NT2/D1 (cell line): ENCODE measurements at places on chromosomes 7 and 10.

DNA sequence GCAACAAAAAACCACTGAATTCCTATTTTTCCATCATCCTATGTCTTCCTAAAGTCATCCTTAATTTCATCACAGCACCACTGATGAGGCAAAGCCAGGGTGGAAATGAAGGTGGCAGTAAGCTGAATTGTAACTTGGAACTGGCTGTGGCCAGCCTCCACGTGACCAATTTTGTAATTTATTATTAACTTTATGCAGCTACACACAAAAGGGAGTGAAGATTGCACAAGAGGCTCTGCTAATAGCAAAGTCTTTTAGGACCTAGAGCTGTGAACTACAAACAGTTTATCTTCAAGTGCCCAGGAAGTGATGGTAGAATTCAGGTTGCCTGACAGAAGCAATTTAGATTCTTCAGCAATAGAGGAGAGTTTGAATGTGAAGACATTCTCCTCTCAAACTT is 176.4 kb downstream of the CCDC71L start:
- no peak for DNase-seq

DNA sequence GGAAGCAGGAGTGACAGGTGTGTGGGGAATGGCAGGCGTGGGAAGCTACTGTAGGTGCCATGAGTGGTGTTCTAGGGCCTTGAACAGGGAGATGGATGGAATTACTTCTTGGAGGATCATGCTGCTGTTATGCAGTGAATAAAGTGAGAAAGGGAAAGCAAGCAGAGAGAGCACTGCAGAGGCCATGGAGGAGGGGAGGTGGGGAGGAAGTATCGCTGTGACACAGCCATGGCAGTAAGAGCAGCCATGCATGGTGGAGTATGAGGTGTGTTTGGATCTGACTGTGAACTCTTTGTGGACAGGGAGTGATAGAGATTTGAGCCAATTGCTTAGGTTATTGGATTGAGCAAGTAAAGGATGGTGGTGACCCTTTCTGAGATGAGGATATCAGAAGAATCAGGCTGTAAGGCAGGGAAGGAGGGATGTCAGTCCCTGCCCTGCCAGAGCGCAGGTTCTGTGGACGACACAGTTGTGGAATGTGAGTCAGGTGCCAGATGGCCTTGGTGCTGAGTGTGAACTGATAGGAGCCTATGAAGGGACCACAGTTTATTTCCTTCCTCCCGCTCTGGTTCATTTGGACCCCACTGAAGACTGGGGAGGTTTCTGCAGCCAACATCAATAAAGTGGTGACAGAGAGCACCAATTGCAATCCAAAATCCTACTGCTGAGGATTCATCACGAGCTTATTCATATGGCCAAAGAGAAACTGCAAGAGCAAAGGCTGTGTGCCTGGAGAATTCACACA is 105.5 kb upstream of the TMEM72 start:
- no peak for DNase-seq

DNA sequence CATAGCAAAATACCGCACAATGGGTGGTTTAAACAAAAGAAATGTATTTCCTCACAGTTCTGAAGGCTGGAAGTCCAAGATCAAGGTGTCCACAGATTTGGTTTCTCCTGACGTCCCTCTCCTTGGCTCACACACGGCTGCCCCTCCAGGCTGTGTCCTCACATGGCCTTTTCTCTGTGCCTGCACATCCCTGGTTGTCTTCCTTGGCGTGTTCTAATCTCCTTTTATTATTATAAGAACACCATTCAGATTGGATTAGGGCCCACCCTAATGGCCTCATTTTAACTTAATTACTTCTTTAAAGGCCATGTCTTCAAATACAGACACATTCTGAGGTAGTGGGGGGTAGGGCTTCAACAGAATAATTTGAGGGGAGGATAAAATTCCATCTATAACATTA is 87.9 kb downstream of the FZD1 start:
- no peak for DNase-seq

GRCh38 chr10:69007260-69007659 is 18.7 kb downstream of the KIFBP start:
- no peak for DNase-seq

- DNase-seq = no peak
These were observed 152.9 kb upstream of the CSTF2T start for GRCh38 chr10:51852297-51852696.

- no peak for DNase-seq
These were observed 555.7 kb downstream of the AUTS2 start for GRCh38 chr7:70153933-70154332.

- no peak for DNase-seq
These were observed 123.4 kb downstream of the DYNC2I1 start for GRCh38 chr7:158979635-158980351.

GRCh38 chr7:101880282-101881054 is 63.0 kb downstream of the CUX1 start:
- no peak for DNase-seq

DNA sequence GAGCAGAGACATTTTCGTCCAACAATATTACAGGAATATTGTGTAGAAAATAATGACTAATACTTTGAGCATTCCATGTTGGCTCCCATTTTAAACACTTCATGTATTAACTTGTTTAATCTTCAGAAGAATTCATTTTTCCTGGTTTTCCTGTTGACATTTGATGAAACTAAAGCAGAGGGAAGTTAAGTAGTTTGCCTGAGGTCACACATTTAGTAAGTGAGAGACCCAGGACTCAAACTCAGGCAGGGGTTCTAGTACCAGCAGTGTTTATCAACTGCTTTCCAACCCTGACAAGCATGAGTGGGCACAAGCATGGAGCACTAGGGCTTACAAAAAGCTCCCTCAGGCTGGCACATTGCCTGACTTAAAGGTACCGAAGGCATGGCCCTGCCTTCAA is 719.1 kb downstream of the AUTS2 start:
- DNase-seq = no peak

DNA sequence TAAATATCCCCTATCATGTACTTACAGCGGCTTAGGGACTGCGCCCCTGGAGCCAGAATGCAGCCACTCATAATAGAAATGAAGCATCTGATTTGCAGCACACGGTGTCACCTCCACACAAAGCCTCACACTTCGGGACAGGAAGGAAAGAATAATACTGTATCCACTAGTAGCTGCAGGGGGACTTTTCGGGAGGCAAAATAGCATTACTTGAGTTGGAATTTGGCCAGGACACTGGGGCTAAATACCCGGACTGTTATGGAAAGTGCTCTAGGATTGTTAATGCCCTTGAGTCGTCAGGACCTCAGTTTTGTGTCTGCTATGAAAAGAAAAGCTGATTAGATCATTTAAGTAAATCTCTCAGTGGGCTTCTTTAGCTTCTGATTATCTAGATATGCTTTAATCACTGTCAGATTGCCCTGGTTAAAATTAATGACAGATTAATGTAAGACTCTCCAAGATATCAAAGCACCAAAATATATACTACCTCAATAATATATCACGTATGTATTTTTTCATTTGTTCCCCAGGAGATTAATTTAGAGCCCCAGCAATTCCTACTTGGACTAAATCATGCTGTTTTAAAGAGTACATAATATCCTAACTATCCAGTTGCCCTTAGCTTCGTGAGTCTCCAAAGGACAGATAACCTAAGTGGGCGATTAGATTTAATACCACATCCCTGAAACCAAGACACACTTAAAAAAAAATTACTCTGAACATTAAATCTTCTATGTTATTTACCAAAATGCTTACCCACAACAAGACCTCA is 173.0 kb upstream of the NEBL start:
- peak; percentile 65 for DNase-seq

DNA sequence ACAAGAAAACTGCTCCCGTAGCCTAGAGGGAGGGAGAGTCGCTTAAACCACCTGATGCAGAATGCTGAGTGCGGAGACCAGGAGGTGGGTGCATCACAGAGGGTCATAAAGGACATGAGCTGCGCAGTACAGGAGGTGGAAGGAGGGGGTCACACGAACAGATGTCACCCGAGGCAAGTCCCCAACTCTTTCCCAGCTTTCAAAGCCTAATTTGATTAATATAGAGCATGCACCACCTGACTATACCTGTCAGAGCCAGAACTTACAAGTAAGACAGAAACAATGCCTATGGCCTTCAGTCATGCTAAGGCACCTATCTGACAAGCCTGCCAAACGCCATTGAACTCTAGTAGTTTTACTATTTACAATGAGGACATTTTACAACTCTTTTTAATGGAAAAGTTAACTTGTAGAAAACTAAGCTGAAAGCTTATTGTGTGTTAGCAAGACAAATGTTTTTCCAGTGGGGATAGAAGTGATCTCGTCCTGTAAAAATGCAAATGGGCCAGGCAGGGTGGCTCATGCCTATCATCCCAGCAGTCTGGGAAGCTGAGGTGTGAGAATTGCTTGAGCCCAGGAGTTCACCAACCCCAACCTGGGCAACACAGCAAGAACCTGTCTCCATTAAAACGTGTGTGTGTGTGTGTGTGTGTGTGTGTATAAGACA is 1.1 kb upstream of the VOPP1 start:
- DNase-seq = no peak

DNA sequence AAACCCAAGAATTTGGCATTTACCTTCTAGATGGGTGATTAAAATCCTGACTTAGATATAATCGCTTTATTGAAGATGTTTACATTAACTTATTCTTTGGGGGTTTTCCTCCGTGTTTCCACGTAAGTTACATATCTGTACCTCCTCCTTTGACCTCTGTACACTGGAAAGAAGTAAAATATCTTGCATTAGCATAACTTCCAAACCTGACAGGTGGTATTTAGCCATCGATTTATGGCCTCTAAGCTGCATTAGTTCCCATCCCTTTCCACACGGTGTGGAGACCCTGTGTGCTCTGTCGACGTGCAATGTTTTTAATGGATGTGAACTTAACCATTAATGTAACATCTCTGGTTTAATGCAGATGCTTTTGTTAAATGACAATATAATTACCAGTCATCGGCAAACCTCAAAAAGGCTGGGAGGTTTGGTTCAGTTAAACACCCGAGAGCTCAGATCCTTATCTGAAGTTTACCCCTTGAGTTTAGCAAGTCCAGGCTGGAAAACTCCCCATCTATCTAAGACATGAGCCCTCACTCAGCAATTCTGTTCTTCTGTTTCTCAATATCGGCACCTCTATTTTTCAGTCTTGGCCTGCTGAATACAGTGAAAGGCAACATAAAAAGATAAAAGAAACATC is 295.2 kb downstream of the GATA3 start:
- no peak for DNase-seq

DNA sequence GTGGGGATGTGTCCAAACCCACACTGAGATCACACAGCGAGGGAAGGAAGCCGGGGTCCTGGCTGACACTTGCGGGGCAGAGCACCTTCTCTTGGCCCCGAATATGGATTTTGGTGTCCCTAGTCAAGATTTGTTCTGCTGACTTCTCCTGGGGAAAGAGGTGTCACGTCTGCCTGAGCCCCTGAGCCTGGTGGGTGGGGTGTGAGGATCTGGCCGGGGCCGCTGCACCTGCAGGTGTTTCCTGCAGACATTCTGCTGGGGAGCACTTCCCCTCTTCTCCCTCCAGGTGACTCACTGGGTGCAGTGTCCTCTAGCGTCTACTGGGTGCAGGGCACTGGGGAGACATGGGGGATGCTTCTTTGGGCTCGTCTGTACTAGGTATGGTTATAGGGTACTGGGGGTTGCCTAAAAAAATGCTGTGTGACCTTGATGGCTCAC is 99.2 kb downstream of the GRK5 start:
- DNase-seq = no peak

DNA sequence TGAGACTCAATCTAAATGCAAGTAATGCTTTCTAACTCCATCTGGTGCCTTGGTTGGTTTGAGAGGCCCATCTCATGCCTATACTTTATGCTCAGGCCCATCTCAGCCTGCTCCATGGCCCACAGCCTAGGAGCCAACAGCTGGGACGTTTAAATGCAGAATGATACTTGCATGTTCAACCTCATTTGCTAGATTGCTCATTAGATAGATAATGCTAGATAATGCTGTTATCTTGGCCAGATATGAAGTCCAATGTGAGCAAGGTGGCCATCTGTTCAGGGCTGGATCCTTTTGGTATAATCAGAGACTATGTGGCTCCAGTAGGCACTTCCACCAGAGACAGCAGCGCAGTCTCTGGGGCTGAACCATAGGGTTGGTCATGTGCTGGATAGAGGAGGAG is 321.6 kb upstream of the PHYHIPL start:
- DNase-seq = no peak

DNA sequence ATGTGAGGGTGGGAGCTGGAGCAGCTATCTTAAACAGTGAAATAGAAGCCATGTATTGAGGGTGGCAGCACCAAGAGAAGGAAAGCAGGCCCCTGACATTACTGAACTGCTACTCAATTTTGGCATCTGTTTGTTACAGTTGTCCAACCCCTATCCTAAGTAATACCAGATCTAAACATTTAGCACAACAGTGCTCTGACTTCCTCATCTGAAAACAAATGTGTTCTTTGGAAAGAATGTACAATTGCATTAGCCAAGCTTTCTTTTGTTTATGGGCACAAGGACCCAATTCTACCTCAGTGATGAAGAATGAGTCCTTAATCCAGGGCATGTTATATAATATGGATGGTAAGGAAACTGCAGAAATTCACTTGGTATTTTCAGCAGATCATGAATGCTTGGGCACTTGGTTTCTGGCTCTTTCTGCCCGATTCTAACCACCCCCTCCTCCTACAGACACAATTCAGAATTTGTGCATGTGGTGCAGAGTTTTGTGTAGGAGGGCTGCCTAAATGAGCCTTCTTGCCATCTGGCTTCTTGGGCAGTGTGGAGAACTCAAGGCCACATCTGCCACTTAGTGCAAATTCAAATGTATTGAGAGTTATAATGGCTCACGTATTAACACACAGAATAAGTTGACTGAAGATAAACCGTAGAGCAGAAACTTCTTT is 36.9 kb upstream of the KMT2E start:
- DNase-seq = no peak

GRCh38 chr10:47354165-47354564 is 6.0 kb downstream of the RBP3 start:
- no peak for DNase-seq

GRCh38 chr7:46900312-46901263 is 681.3 kb downstream of the TNS3 start:
- no peak for DNase-seq

DNA sequence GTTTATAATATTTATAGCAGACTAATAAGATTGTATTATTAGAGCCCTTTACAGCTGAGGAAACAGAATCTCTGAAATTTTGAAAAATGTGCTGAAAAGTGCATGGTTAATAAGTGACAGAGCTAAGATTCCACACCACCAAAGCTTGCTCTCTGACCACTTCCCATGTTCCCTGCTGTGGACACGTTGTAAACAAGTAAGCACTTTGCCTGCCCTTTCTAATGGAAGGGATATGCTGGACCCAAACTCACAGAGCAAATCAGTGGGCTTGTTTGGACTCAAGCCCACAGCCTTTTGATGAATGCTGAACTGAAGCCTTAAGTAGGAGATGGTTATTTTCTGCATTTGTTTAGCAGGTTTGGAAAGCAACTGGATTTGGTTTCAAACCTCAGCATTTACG is 214.0 kb upstream of the TMEM72 start:
- DNase-seq = no peak
